ENCODE measurements at places on chromosomes 5 and 9.

- DNase-seq = no peak
Observed at GRCh38 chr5:180209137-180209581, at the start of gene RASGEF1C. Gene RASGEF1C (minus strand): TSS chr5:180209211. CDS start chr5:180138052, 71,159 bp downstream.

DNA sequence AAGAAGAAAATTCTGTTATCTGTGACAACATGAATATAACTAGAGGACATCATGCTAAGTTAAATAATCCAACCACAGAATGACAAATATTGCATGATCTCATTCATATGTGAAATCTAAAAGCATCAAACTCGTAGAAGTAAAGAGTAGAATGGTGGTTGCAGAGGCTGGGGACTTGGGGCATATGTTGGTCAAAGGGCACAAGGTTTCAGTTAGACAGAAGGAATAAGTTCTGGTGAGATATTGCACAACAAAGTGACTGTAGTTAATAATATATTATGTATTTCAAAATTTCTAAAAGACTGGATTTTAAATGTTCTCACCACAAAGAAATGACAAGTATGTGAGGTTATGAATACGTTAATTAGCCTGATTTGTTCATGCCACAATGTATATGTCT, 24.8 kb downstream of the GRIA1 start:
- no peak for DNase-seq

DNA sequence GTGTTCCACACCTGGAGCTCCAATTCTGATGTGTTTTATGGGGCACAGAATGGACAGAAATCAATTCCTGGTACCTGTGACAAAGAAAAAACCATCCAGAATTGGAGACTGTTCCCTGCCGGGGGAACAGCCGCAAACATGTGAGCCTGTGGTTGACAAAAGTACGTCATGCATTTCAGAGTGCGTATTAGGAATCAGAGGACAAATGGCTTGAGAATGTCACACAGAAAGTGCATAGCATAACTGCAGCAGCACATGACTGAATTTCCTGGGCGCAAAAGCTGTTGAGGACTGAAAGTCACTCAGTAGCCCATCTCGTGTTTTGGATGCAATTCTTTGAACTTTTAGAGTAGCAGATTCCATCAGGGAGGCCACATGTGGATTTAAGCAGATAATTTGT, 85.1 kb downstream of the TRIO start:
- DNase-seq = no peak

DNA sequence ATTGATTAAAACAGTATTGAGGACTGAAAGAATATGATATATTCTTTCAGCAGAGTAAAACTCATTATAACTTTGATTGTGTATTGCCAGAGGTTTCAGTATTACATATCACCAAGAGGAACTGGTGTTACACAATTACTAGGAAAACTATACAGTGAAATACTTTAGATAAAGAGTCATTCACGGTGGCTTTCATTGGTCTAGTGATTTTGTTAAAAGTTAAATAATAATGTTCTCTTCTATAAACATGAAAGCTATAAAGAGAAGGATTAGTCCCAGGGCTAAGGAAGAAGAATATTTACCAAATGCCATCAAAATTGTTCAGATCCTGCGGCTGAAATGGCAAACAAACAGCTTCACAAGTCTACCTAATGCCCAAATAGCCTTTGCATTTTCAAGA, 306.2 kb downstream of the SEMA5A start:
- DNase-seq = no peak

GRCh38 chr5:125346316-125346715, 599.9 kb upstream of the ZNF608 start:
- no peak for DNase-seq

DNA sequence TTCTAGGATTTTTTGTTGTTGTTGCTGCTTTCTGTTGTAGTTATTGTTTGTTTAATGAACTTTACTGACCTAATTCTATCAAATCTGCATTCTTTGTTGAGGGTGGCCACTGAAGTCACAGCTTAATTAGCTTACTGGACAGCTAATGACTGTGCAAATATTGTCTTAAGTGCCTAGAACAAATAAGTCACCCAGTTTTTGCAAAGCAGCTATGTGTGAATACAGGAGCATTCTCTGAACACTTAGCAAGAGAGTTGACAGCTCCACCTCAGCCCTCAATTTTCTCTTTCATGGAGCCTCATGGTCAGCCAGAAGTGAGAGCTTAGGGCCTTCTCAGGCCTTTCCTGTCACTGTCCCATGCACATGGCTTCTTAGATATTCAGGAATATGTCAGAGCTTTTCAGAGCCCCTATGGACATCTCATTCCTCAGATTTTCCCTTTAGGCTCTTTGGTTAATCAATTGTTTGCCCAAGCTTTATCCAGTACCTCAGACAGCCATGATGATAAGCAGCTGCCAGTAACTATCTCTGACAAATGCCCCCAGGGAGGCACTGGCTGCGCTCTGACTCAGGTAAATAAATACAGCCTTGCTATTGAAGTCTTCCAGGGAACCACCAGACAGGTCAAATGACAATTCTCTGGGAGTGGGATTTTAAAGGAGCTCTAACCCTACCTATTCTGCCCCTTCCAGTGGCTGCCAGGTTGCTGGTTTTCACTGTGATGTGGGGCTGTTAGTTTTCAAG, 241.4 kb upstream of the IL12B start:
- DNase-seq = no peak

DNA sequence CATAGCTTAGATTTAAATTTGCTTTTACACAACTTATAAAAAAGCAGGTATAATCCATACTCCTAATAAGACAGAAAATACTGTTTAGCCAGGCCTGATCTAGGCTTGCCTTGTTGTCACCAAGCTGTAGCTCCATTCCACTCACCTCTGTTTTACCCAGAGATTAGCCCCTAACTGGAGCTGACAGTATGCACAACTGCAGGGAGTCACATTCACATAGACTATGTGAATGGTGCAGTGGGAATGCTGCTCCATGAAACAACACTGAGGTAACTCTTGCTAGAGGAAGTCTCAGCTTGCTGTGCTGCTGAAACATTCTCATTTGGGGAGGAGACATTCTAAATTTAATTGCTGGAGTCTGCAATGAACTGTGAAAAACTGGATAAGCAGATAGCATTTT, 209.1 kb downstream of the TMEM232 start:
- no peak for DNase-seq

DNA sequence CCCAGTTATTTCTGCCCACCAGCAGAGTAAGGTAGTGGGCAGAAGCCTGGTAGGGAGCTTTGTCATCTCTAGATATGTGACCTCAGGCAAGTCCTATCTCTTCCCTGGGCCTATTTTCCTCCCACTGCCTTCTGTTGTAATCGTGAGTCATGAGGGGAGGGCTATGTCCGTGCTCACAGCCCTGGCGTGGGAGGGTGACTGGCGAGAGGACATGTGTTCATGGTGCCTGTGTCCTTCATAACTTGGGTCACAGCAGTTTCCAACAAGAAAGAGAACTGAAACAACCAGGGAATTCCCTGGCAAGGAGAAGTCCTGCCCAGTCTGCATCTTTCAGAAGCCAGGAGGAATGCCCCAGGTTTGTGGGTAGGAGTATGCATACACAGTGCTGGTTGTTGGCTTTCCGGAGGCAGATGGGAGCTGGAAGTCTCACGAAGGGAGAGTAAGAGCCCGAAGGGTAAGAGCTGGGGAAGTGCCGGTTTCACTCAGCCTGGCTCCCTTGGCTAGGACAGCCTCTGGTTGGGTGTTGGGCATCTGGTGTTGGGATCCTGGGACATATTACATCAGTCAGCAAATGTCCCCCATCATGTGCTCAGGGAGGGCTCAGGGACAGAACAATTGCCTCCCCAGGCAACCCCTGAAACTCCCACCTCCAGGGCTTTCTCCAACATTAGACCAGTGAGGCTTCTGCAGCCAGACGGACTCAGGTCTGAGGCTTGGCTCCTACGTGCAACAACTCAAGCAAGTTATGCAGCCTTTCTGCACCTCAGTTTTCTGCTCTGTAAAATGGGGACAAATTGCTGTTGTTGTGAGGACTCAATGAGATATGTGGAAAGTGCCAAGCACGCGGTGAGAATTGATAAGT, 4.3 kb upstream of the TIFAB start:
- DNase-seq = peak; percentile 72

DNA sequence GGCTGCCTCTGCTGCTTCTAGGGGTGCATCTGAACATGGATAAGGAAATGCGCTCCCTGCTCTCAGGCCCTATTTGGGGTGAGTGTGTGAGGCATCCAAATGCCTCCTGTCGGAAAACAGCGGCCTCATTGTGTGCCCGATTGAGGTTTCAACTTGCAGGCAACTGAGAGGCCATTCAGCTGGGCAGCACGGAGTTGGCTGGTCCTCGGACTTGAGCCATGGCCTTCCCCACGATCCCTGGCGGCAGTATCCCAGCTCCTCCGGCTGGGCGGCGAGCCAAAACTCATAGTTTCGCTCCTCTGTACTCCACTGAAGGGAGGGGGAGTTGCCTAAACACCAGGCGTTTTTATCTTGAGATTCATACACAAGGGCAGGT, 597.3 kb upstream of the SGCD start:
- DNase-seq = no peak

DNA sequence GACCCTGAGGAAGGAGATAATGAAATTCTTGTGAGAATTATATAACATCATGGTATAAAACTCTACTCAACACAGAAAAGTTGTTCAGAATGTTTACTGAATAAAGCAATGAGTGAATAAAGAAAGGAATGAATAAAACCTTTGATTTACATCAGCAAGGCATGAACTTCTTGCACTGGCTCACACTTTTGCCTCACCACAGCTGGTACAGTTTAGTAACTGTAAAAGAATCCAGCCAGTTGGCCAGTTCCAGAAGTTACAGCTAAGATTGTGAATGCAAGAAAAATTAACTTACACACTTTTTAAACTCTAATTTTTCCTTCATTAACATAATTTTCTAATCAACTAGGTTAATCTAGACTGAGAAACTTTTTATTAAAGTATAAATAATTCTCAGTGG, 490.9 kb downstream of the NFIB start:
- DNase-seq = no peak

DNA sequence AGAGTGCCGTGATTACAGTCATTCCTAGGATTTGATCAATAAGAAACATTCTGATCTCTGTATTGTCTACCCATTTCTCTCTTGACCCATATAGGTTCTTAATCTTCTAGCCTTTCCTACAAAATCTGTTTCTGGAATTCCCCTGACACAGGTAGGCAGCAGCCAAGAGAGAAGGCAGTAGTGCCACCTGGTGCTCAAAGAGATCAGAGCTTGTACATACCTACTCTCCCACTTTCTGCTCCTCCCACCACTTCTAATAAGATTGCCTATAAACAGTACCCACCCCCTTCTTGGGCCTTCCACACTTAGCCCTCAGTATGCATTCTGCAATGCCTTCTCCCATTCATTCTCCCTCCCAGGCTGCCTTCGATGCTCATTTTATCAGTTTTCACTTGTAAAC, 117.4 kb upstream of the RORB start:
- no peak for DNase-seq

GRCh38 chr5:35302544-35302943, 72.3 kb upstream of the PRLR start:
- no peak for DNase-seq

- DNase-seq = no peak
Observed at GRCh38 chr5:178236679-178237078, 4.1 kb upstream of the PHYKPL start.

DNA sequence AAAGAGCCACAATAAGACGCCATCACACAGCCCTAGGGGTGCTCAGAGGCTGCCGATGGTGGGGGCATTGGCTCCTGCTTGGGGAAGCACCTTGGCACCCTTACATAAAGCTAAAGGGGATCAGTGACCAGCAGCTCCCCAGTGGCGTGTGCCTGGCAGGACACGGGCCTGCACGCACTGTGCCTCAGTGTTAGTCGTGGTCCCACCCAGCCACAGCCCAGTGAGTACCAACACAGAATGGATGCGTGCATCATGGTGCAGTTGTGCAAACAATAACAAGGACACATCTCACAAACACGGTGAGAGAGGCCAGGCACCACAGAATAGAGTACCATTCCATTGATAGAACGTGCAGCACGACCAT, 103.2 kb downstream of the WNK2 start:
- no peak for DNase-seq

- DNase-seq = no peak
Observed at GRCh38 chr9:132853482-132853881, 24.6 kb downstream of the AK8 start.

DNA sequence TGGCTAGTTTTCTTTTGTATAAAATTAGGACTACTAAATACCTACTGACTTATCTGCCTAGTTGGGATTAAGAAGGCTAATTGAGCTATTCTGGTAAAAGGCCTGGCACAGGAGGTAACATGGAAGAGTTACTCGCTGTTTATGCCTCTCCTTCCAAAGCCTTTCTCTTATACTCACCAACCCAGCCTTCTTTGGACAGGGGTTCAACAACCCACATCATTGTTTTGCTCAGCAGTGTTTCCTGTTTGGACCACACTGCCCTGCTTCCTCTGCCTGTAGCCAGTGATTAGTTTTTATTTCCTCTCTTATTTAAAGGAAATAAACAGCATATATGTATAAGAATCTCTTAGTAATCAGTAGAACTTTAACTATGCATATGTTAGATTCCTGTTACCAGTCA, 85.1 kb upstream of the TLX3 start:
- no peak for DNase-seq

DNA sequence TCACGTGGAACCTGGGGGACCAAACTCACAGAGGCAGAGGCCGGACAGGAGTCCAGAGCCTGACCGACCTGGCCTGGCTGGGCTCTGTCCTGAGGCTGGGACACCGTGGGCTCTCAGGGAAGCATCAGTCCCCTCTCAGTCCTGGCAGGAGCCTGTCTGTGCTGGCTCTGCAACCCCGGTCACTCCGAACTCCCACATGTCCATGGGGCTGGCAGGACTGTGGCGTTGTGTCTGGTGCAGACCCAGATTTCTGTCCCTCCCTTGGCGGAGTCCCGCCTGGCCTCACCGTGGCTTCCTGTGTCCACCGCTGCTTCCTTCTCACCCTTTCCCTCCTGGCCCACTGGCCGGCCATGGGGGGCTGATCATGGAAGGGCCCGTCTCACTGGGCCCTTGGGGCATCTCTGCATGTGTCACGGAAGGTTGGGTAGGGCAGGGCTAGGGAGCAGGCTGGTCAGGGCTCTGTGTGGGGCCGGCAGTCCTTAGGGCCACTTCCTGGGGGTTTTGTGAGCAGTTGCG, 68.8 kb downstream of the RXRA start:
- no peak for DNase-seq

Measured in sigmoid colon (tissue), 7 donors.